ENCODE measurements at places on chromosomes 7 and 10.

DNA sequence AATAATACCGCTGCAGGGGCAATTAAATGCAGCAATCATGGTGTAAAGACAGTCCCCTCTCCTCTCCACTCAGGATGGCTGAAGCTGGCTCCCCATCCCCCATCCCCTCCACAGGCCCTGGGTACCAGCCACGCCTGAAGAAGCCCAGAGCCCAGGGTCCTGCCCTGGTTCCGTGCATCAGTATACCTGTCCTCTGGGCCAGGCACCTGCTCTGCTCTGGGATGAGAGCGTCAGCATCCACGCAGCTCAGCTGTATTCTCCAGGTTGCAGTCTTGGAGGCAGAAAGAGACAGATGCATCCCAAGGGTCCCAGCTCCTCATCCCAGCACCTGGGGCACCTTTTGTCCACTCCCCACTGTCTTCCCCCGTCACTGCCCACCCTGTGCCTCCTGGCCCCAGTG, 233.8 kb downstream of the TCERG1L start:
- no peak for DNase-seq

DNA sequence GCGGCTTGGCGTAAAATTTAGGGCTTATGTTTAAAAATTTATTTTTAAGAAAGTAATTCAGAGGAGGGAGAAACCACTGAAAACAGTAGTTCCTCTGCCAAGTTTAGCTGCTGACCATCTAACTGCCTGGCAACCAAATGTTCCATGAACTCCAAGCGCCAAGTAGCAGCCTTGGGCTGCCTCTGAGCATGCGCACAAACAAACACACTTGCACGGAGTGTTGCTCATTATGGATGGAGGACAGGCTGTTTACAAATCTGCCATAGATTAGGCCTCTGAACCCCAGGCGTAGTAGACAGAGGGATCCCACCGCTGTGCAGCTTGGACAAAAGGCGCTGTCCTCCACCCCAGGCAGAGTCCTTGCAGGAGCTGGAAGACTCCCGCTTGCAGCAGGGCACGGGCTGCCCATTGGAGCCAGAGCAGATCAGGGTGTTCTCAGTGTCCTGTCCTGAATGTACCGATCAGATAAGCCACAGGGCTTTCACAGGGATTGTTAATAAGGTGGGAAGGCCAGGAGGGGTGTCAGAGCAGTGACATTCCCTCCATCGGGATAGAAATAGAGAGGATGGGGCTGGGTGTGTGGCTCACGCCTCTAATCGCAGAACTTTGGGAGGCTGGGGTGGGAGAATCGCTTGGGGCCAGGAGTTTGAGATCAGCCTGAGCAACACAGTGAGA, 47.7 kb upstream of the LYZL1 start:
- DNase-seq, result no peak

- DNase-seq, result no peak
Measured at GRCh38 chr7:159117366-159118196, 27.1 kb downstream of the VIPR2 start.

- DNase-seq, result peak; percentile 95
Measured at GRCh38 chr7:142808802-142809583, 38.2 kb downstream of the PRSS2 start.

- no peak for DNase-seq
Measured at GRCh38 chr10:63889803-63890202, 368.6 kb downstream of the REEP3 start.

DNA sequence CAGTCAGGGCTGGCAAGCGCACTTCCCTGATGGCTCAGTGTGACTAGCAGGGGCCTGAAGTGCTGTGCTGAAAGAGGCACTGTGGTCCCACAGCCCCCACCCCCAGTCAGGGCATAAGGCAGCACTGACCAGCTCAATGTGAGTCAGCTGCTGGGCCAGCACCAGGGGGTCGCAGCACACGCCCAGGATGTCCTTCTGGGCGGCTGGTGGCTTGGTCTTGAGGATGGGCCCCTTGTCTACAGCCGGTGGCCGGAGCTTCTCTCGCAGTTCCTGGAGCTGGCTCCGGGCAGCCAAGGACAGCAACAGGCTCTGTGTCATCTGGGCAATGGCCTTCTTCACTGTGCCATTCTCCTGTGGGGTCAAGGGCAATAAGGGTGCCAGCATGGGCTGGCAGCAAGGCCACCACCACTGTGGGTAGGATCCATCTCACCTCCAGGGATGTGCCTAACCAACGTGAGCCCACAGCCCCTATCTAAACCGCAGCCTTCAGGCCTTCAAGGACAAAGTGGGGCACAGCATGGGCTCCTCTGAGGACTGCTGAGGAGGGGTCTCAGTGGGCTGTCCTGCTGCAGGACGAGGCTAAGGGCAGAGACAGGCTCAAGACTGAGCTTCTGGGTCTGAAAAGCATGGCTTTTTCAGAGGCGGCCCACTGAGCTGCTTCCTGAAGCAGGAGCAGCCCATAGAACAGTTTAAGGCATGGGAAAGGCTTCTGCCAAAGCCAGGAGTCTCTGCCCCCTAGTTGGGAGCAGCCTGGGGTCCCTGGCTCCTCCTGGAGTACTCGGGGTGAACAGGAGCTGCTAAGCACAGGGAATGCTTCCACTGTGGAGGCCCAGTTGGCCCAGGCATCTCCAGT, 62.5 kb downstream of the CSGALNACT2 start:
- no peak for DNase-seq

GRCh38 chr7:139362981-139363380, 3.3 kb downstream of the LUC7L2 start:
- DNase-seq, result no peak

- DNase-seq, result no peak
Measured at GRCh38 chr7:50812841-50813475, 30.3 kb upstream of the GRB10 start.

GRCh38 chr10:10223131-10223530, 794.5 kb upstream of the CELF2 start:
- DNase-seq, result no peak

DNA sequence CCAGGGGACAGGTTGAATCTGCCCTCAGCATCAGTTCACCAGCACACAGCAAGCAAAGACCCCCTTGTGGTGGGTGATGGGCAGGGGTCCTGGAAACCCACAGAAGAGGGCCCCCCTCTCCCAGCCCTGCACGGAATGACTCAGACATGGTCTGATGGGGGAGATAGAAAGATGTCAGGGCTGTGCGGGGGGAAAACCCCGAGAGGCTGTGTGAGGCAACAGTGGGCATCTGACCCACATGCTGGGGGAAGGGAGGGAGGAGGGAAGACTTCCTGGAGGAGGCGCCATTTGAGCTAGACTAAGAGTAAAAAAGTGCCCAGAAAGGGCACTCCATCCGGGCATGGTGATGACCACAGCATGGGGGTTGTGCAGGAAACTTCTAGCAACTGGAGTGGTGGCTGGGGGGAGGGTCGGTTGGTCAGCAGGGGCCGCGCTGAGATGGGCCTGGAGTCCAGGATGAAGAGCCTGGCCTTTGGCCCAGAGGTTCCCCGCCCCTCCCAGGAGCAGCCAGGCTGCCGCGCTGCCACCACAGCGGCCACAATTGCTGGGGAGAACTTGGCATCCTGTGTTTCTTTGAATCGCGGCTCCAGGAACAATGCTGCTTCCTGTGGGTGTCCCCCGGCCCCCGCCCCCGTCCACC, 2.5 kb downstream of the LFNG start:
- peak; percentile 77 for DNase-seq

DNA sequence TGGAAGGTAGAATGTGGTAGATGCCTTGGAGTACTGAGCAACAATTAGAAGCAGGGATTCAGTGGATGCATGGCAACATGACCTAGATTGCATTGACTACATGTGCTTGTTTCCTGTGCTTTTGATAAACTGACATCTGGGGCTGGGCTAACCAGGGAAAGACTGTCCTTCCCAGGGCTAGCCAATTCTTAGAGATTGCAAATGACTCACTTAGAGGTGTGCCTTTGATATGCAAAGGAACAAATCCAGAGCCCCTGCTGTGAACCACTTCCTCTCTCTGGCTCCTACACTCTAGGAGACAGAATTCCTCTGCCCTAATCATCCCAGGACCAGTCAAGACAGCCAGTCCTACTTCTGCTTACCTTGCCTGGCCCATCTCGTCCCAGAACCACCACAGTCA, 651.5 kb downstream of the LRMDA start:
- no peak for DNase-seq

- no peak for DNase-seq
Measured at GRCh38 chr7:17528636-17529035, 230.2 kb downstream of the AHR start.

DNA sequence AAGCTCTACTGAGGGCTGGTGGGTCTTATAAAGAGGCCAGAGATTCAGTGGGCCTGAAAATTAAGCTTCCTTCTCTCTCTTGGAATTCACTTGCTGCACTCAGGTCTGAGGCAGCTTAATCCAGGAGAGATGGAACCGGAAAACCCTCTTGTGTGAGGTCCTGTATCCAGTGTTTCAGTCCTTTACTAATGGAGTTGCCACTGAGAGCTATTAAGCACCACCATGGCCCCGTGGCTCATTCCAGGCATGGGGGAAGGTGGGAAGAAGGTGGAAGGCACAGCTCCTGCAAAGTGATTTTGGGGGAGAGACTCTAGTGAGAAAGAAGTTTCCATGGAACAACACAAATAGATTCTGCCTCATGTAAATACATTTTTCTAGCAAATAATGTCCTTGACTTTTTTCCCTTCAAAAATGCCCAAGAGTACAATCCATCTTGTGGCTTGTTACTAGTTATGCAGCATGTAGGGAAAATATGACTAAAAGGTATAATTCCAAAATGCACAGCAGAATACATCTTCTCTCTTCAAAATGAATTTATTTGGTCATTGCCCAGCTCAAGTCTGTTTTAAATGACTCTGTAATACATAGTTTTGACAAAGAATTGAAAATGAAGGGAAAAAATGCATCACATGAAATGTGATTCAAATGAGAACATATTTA, 46.7 kb upstream of the FOXI2 start:
- DNase-seq, result no peak

GRCh38 chr10:112789248-112789647, 160.8 kb upstream of the TCF7L2 start:
- DNase-seq, result no peak

GRCh38 chr10:77593771-77594470, 43.7 kb downstream of the KCNMA1 start:
- DNase-seq, result no peak

DNA sequence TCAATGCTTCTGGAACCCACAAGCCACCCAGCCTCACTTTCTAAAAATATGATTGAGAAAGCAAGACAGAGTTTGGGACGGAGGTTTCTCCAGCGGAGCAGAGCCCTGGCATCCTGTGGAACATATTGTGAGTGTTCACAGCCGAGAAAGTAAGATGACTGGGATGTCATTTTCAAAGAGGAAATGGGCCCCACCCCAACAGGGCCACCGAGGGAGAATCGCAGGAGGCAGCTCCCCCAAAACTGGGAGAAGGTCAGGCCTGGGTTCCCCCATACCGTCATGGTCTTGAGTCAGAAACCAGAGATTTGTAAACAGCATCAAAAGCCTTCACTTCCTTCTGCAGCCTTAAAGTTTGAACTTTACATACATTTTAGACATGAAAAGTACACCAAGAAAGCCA, 560.0 kb downstream of the PTPRN2 start:
- DNase-seq, result no peak

DNA sequence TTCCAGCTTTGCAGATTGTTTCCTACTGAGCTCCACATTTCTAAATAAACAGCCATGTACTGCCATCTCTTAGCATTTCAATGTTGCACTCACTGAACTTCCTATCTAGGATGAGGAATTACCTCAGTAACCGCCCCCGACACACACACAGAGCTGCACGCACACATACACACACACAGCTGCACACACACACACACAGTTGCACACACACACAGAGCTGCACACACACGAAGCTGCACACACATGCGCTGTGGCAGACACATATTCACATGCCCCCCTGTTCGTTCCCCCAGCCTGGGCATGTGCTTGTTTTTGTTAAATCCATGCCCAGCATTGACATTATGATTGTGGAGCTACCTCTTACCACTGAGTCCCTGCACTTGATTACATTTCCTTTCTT, 39.6 kb upstream of the CNPY1 start:
- DNase-seq, result no peak

Data from activated naive CD4-positive, alpha-beta T cell treated with Interleukin-2 at 50 U/mL for 16 hours (primary cell).